Stimulated activated CD4-positive, alpha-beta T cell treated with anti-CD3 and anti-CD28 coated beads, Interleukin-2, amount 100 ng/mL, for 4 hours (primary cell): ENCODE measurements at places on chromosomes 7 and 10.
A peak's percentile ranks its signal among the peaks of the same experiment; 100 is the strongest.

DNA sequence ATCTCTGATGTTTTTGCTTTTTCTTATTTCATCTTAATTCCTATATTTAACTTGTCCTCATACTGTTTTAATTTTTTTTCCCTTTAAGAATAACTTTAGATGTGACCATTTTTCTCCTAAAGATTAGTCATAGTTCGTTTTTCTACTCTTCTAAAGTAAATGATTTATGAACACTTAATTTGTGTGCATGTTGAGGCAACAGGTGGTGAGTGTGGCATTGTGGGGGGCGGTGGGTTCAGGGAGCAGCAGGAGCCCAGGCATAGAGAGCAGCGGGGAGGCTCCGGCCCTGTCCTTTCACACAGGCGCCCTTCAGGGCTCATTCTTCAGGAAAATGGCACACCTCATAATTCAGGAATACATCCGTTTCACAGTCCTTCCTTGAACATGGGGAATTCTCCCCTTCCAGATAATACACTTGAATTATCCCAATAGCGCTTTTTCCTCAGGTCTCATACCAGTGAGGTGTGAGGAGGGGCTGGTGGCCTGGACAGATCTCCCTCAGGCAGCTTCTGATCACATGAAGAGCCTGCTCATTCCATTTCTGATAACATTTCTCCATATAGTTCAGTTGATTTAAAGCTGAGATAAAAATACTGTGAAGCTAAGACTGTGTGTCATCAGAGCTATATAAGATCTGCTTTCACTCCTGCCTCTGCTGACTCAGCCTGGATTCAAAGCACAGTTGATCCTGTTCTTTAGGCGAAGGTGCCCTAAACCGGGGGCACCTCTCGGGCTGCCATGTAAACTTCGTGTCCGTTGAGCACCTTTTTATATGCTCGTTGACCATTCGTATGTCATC, 40.2 kb downstream of the CUL1 start:
- DNase-seq = no peak

GRCh38 chr10:28327491-28327880, 24.6 kb upstream of the MPP7 start:
- no peak for DNase-seq

GRCh38 chr10:6445671-6446316, 134.3 kb downstream of the PRKCQ start:
- DNase-seq = peak; percentile 50

GRCh38 chr7:4159761-4160554, 522.1 kb upstream of the FOXK1 start:
- DNase-seq = no peak

GRCh38 chr7:44607141-44608068, 978 bp downstream of the OGDH start:
- DNase-seq = no peak

- no peak for DNase-seq
Measured at GRCh38 chr10:31263903-31264302, 55.1 kb upstream of the ZEB1 start.

- DNase-seq = no peak
Measured at GRCh38 chr7:140646931-140647647, 6.5 kb upstream of the DENND2A start.
